Activated CD8-positive, alpha-beta memory T cell treated with anti-CD3 and anti-CD28 coated beads for 1 hour (primary cell): ENCODE measurements at places on chromosomes 3 and 15.
A peak's percentile ranks its signal among the peaks of the same experiment; 100 is the strongest.

DNA sequence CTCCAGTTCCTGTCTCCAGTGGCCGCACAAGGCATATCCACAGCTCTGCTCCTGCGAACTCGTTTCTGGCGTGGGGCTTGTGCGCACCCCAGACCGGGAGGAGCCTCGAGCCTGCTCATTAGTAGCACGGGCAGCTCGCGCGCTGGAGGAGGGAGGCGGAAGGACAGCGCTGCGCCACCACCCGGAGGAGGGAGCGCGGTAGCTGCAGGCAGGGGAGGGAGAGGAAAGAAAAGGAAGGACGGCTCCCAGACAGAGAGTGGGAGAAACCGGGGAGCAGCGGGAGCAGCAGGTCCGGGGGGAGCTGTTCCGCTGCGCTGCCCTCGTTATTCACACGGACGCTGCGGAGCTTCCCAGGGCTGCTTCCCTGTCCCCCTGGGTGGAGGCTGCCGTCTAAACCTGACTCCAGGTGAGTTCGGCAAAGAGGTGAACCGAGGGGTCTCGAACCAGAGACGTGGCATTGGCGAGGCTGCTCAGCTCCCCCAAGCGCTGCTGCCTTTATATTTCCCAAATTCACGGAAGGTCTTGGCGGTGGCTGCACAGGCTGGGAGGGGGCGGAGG lies 121.3 kb upstream of the ZNF717 start:
- no peak for DNase-seq

- DNase-seq, result no peak
Measured at GRCh38 chr3:47464588-47464987, 11.2 kb downstream of the SCAP start.

GRCh38 chr3:158097593-158098308 lies 8.5 kb downstream of the SHOX2 start:
- DNase-seq, result peak; percentile 45

- no peak for DNase-seq
Measured at GRCh38 chr3:20516311-20516710, 330.3 kb upstream of the SGO1 start.

DNA sequence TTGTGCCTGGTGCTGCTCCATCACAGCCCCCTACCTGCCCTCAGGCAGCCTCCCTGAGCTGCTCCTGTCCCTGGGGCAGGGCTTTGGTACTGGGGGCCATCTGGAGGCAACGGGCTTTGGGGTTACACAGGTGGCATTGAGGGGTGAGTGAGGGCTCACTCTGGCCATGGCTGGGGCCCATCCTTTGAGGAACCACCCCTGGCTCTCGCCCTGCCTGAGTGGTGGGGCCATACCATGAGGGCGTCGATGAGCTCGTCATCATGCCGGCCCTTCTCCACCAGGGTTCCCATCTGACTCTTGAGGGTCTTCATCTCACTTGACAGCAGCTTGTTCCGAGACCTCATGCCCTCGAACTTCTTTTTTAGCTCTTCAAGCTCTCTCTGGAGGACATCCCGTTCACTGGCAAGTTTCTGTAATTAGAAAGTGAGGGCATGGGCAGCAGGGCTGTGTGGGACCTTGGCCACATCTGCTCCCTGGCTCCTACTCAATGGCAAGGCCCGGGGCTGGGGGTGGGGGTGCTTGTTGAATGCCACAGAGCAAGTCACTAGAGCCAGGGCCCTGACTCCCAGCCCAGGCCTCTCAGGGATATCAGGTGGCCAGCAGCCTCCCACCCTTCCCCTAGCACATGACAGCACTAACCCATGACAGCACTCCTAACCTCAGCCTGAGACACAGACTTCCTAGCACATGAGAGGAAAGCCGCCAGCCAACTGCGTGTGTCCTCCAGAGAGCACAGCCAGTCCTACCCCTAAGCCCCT lies 33.5 kb downstream of the CCDC13 start:
- DNase-seq, result no peak

DNA sequence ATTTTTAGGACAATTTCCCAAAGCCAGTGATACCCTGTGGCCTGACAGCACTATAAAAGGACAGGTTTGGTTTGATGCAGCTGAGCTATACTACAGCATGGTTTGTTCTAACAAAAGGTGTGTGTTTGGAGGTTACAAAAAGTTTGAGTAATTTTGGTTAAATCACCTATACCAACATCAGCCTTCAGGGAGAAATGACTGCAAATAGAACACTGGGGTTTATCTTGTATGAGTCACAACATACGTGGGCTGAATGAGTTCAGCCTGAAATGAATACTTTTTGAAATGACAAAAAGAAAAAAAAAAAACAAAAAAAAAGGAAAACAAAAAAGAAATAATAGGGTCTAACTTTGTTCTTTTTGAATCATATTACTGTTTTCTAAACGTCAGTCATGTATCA lies 345.7 kb downstream of the CNTN3 start:
- no peak for DNase-seq

DNA sequence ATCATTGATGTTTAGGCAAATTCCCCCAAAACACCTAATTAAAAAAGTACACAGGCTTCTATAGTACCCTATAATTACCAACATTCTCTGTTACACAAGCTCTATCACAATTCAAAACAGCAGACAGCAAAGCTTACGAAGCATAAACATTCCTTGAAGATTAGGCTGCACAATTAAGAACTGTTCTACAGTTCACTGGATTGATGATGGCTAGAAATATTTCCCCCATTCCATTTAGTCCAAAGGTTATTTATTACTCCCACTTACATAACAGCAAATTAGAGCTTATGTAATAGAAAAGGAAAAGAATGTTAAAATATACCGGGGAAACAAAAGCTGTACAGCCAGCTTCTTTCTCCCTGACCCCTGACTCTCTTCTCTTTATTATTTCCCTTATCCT lies 49.3 kb downstream of the UACA start:
- DNase-seq, result no peak

GRCh38 chr3:163664466-163664865 lies 1413.8 kb downstream of the SI start:
- no peak for DNase-seq
